ENCODE measurements at places on chromosomes 2 and 18.

DNA sequence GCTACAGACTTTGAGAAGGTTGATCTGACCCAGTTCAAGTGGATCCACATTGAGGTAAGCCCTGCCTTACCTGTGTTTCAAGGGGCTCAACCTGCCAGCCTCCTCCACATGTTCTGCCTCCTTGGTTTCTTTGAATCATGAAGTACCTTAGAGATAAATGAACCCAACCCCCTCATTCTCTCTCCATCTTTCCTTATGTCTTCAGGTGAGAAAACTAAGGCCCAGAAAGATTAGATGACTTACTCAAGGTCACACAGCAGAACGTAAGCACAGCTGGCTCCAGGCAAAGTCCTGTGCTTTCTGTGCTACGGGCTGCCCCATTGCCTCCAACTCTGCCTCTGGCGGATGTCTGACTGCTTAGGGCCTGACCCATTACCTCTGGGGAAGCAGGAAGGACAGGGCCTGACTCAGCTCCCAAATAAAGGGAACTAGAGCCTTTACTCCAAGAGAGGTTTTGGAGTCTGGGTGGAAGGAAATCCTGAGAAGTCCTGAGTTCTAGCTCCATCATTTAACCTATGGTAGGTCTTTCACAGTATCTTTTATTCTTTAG lies 10.3 kb downstream of the KHK start:
- no peak for DNase-seq

GRCh38 chr2:86012007-86012712 lies 93.5 kb downstream of the POLR1A start:
- DNase-seq = no peak

DNA sequence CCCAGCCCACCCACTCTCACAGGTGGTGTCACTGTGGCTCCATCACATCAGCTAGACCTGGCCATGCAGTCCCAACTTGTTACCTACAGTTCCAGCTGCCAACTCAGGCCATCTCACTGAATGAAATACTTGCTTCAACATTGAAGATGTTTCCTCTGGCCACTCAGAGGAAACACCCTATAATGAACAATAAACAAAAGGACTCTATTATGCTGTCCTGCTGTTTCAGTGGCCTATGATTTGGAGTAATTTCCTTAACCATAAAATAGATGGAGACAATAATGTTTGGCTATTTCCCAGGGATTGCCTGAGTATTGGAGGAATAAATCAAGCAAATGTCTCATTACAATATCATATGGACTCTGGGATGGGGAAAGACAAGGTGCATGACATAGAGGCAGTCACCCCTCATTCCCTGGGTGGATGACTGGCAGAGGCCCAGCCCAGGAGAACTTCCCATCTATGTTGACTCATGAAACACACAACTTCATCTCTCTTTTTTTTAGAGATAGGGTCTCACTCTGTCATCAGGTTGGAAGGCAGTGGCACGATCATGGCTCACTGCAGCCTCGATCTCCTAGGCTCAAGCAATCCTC lies 134.4 kb downstream of the TGIF1 start:
- DNase-seq = no peak

GRCh38 chr2:241153616-241154015 lies 3.3 kb downstream of the PPP1R7 start:
- DNase-seq = no peak

GRCh38 chr2:54092940-54093339 lies 22.5 kb upstream of the ACYP2 start:
- no peak for DNase-seq

DNA sequence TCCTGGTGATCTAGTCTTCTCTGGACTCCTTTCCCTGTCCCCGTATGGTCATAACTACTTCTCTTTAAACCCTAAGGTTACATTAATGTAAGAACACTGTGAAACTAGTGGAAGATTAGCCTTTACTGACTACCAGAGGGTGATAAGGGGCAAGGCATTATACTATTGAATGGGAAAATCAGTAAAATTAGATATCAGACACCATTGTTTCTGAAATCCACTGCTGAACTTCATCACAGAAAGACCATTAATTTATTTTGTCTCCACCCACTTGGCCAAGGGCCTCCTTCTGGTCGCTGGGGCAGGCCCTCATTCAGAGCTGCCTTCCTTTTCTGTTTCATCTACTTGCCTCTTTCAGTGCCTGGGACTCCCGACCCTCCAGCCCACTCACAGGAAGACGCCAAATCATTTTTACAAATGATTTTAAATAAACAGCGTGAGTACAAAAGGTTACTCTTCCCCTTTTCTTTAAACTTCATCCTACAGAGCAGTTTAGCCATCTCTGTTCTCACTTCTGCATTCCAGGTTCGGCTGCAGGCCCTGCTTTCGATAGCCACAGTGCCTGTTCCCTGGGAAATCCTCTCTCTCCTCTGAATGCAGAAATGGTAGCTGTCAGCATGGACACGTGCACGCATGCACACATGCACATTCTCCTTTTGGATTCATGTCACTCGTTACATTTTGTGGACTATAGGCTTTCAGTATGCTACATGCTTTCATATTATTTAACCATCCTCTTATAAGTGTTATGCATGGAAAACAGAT lies 70.3 kb upstream of the DOCK10 start:
- DNase-seq = no peak

DNA sequence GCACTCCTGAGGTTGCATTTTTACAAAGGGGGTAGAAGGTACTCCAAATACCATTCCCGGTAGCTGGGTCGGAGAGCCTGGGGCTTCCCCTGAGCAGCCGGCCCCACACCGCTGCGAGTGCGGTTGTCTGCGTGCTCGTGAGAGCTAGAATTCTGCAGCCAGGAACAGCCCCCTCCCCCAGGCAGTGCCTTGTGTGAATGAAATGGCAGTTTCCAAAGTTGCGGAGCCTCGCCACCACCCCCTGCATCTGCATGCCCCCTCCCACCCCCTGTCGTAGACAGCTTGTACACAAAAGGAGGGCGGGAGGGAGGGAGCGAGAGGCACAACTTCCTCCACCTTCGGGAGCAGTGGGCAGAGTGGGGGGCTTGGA lies 1.1 kb downstream of the MYCN start:
- DNase-seq = no peak

DNA sequence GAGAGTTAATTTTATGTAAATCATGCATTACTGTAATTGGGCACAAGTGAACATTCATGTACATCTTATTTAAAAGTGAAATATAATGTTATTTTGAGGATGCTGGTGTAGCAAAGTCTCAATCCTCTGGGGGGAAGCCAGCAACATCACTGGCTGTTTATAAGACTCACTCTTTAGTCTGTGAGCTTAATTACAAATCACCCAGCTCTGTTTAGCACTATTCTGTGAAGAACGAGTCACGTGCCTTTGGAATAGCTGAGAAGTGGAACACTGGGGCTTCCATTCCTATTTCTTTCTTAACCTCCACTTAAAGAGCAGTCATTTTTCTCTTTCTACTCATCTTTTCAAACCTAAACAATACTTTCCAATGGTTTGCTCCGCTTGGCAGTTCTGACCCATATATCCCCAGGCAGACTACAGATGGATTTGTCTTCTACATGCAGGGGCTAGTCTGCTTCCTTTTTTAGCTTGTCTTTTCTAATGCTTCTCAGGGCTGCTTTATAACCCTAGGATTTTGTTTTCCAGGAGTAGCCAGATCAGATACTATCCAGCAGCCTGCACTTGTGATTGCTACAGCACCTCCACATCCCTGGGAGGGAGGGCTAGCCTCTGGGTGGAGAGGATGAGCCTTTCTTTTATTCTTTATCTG lies 95.3 kb upstream of the CAVIN2 start:
- no peak for DNase-seq

GRCh38 chr18:47997338-47997780 lies 66.9 kb upstream of the SMAD2 start:
- DNase-seq = no peak

- no peak for DNase-seq
Measured at GRCh38 chr2:225282858-225283710, 116.4 kb upstream of the NYAP2 start.

DNA sequence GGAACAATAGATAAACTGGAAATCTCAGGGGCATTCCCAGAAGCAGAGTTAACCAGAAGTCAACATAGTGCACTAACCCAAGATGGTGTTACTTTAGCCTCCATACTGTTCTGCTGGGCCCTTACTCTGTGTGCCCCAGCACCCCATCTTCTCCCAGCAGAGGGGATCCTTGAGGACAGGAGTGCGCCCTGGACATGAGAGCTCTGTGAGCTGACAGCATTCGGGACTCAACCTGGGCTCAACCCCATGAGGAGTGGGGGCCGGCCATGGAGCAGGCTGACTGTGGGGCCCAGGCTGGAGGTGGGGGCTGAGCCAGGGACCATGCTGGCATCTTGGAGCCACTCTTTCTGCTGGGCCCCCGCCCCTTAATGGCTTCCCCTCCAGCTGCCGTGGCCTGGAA lies 156.3 kb upstream of the HS6ST1 start:
- no peak for DNase-seq
